ENCODE measurements at places on chromosomes 16 and 17.

DNA sequence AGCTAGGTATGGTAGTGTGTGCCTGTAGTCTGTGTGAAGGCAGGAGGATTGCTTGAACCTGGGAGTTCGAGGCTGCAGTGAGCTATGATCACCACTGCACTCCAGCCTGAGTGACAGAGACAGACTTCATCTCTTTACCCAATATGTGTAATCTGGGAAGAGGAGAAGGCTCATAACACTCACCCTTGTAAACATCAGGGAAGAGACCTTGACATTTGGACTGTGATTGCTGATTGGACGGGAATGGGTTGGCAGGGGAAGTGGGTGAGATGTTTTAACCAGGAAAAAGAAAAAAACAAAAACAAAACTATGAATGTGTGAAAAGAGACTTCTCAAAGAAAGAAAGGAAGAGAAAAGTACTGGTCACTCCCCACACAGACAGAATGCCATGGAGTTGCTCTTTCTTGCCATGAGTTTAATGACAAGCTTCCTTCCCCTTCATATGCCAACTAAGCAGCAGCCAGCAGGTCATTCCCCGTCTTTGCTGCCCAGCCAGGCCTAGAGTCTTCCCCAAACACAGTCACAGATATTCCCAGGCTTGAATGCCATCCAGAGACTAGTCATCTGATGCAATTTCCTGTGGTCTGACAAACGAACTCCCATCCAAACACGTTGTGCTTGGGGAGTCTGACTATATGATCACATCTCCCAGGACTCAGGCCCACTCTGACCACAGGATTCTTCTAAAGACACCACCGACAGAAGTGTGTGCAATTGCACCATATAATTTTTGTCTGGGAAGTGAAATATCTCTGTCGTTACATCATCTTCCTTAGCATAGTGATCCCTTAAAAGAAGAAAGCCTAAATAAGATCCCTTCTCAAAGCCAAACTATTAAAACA, 3.6 kb upstream of the XAF1 start:
- DNase-seq, result peak; percentile 62

DNA sequence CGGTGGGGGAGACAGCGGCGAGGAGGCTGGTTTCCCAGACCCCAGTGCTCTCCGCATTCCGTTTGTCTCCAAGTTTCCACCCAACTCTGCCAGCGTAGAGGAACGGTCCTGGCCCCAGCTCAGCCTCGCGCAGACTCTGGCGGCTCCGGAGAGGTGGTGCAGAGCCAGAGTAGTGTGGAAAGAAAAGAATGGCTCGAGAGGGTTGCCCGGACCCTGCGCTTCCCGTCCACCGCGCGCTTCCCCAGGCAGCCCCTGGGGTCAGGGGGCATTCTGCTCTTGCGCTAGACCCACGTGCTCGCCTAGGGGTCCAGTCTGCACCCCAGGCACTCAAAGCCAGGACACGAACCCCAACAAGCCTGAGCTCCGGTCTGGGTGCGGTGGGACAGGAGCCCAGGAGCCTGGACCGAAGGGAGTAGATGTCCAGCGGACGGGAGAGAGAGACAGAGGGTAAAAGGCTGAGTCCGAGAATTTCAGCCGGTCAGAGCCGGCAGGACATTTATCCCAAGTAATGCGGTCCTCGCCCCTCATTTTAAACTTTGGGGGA, 3.8 kb downstream of the PMP22 start:
- DNase-seq, result peak; percentile 63

GRCh38 chr17:79497777-79498348, 113.0 kb downstream of the RBFOX3 start:
- DNase-seq, result no peak

GRCh38 chr16:35296962-35297653, 1837.7 kb downstream of the TP53TG3F start:
- DNase-seq, result no peak

GRCh38 chr16:667113-667779, 686 bp upstream of the RHOT2 start:
- DNase-seq, result no peak

- DNase-seq, result no peak
These were observed 125.5 kb upstream of the KCNJ16 start for GRCh38 chr17:69949496-69949895.

DNA sequence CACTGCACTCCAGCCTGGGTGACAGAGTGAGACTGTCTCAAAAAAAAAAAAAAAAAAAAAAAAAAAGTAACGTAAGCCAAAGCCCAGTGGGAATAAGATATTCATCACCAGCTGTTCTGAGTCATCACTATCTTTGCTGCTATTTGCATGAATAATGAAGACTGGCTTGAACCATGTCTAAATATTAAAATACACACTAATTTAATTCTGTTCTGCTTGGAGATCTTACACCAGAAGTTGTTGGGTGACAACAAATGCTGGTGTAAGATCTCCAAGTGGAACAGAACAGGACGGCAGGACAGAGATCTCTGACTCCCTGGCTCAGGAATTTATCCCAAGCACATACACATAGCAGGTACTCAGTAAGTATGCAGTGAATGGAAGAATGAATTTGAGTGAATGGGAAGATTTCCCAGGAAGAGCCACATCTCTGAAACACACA, 19.6 kb downstream of the DNAH17 start:
- no peak for DNase-seq

DNA sequence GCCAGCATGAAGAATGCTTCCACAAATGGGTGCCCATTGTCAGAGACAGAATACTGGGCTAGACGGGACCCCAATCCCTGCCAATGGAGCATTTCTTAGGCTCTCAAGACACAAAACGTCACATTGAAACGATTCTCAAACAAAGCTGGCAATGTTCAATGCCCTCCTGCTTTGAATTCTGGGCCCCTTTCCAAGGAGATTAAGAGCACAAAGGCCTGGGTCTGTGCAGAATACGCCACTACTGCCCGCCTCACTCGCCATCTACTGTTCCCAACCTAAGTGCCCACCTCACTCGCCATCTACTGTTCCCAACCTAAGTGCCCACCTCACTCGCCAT, 9.7 kb downstream of the CFAP20 start:
- DNase-seq, result peak; percentile 84

DNA sequence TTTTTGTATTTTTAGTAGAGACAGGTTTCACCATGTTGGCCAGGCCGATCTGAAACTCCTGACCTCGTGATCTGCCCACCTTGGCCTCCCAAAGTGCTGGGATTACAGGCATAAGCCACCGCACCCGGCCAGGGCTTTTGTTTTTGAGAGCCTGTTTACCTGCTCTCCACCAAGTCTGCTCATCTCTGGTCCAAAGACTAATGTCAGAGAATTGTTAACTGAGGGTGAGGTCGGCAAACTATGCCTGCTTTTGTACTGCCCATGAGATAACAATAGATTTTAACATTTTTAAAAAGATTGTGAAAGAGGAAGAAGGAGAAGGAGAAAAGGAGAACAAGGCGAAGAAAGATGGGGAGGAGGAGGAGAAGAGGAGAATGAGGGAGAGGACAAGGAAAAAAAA, 26.0 kb downstream of the TMEM238L start:
- no peak for DNase-seq

- DNase-seq, result no peak
These were observed 73.8 kb downstream of the SDR42E1 start for GRCh38 chr16:81937305-81938038.

DNA sequence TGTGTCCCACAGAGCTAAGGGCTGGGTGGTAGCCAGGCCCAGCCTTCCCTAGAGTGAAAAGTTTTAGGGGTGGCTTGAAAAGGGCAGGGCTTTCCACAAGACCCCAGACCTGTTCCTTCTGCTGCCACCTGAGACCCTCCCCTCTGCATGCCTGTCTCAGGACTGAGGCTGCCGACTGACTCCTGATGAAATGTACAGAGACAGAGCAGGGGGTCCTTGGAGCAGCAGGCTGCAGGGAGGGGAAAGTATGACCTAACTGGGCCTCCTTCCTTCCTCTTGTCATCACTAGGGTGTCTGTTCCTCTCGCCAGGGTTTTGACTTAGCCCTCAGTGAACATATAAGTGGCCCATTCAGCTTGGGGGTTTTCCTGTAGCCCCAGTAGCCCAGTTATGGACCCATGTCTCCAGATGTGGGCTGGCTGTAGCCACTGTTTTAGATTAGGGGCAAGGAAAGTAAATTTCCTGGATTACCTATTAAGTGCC, 14.9 kb upstream of the NFATC3 start:
- no peak for DNase-seq

GRCh38 chr17:50222922-50223321, 21.5 kb upstream of the COL1A1 start:
- no peak for DNase-seq

DNA sequence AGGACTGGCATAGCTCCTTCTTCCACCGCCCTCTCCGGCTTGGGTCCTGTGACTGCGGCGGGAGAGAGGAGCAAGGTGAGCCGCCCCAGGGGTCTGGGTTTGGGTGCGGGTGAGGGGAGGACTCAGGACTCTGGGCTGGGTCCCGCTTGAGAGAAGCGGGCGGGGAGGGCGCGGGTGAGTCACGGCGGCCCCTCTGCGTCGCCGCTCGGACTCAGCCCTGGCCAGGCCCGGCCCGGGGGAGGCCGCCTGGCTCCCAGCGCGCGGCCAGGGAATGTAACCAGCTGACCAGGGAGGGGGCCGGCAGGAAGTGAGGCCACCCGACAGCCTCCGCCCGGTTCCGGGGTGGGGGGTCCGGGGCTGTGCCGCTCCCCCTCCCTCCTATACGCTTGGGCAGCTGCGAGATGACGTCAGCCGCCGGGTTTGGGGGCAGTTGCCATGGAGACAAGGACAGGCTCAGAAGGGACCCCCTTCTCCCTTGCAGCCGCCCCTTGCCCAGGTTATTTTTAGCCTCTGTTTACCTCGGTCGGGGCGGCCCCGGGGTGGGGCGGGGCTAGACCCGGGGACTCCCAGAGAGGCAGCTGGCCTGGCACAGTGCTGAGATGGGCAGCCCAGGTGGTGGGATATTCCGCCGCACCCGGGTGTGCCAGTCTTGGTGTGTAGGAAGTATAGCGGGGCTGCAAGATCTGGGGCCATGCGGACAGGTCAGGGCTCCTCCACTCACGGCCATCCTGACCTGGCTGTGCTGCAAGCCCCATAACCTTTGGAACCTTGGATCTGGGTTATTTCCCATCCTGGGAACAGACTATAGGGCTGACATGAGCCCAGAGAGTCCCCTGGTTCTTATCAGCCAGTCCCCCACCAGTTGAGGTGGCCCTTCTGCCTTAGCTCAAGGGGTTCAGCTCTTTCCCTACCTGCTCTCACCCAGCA, 1.6 kb downstream of the RIPOR1 start:
- DNase-seq, result peak; percentile 41
